ENCODE measurements at places on chromosomes 3 and 15. TPM values are rescaled to one million over a fixed set of nuclear protein-coding genes. Genes with fewer than 3 reads are reported as not detected.

DNA sequence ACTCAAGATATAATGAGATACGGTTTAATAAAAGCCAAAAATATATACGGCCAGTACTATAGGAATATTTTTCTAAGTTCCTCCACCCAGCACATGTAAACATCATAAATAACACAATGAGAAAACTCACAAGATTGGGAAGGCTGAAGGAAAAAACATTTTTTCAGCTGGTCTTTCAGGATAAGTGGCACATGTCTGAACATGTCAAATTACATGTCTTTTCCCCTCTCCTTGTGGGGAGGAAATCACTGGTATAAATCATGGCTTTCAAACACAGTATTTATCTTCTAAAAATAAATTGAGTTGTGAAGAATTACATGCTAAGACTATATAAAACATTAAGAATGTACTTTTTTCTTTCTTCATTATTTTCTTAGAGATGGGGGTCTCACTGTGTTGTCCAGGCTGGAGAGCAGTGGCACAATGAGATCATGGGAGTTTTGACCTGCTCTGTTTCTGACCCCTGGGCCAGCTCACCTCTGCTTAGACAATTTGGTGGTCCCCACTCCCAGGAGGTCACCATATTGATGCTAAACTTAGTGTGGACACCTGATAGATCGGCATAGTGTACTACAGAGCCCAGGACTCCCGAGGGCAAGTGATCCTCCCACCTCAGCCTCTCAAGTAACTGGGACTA is 32.8 kb downstream of the ETV5 start:
- H3K4me3 ChIP-seq, result no peak overlapping the region
- peaks cover 8% of the 10 kb centered on the region for H3K4me1 ChIP-seq
- H3K36me3 ChIP-seq, result peaks cover 58% of the 10 kb centered on the region
- peak overlapping the region; percentile 91 for H3K27ac ChIP-seq
- no peak for DNase-seq

- peaks cover 20% of the 10 kb centered on the region for H3K36me3 ChIP-seq
- no peak overlapping the region for H3K27ac ChIP-seq
- no peaks in the 10 kb centered on the region for H3K4me1 ChIP-seq
- H3K4me3 ChIP-seq, result no peak overlapping the region
- H3K27me3 ChIP-seq, result no peaks in the 10 kb centered on the region
Measured at GRCh38 chr3:171694888-171695287, 115.4 kb downstream of the PLD1 start.

Gene RARRES1
- not detected for total RNA-seq

Gene RLBP1
- total RNA-seq, result not detected

DNA sequence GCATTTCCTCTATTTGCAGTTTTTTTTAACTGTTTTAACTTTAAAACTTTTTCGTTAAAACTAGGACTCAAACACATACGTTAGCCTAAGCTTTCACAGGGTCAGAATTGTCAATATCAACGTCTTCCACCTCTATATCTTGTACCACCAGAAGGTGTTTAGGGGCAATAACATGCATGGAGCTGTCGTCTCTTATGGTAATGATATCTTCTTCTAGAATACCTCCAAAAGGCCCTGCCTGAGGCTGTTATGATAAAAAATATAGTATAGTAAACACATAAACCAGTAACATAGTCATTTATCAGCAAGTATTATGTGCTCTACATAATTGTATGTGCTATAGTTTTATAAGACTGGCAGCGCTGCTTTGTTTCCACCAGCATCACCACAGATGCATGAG is 76.3 kb upstream of the MLF1 start:
- no peaks in the 10 kb centered on the region for H3K27me3 ChIP-seq
- no peaks in the 10 kb centered on the region for H3K36me3 ChIP-seq
- H3K4me1 ChIP-seq, result no peaks in the 10 kb centered on the region
- no peak for DNase-seq
- no peak overlapping the region for H3K27ac ChIP-seq

- H3K36me3 ChIP-seq, result no peaks in the 10 kb centered on the region
- DNase-seq, result no peak
- no peak overlapping the region for H3K4me3 ChIP-seq
- H3K4me1 ChIP-seq, result peaks cover 5% of the 10 kb centered on the region
- peaks cover 17% of the 10 kb centered on the region for H3K27me3 ChIP-seq
- H3K27ac ChIP-seq, result no peak overlapping the region
Measured at GRCh38 chr15:69490356-69491037, 37.9 kb downstream of the RPLP1 start.

Gene CPLX3
- total RNA-seq, result not detected

DNA sequence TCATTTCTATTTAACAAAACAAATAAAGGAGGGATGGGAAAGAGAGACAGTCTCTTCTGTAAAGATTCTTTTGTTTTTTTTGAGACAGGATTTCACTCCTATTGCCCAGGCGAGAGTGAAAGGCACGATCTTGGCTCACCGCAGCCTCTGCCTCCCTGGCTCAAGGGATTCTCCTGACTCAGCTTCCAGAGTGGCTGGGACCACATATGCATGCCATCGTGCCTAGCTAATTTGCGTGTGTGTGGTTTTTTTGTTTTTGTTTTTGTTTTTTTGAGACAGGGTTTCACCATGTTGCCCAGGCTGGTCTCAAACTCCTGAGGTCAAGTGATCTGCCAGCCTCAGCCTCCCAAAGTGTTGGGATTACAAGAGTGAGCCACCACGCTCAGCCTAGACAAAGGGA is 23.3 kb downstream of the STAG1 start:
- peak; percentile 64 for DNase-seq
- H3K27me3 ChIP-seq, result no peaks in the 10 kb centered on the region
- no peak overlapping the region for H3K27ac ChIP-seq
- peaks cover 36% of the 10 kb centered on the region for H3K4me1 ChIP-seq

GRCh38 chr3:194925614-194926013 is 239.9 kb downstream of the FAM43A start:
- no peak overlapping the region for H3K4me3 ChIP-seq
- peaks cover 4% of the 10 kb centered on the region for H3K4me1 ChIP-seq
- H3K27me3 ChIP-seq, result no peaks in the 10 kb centered on the region
- H3K27ac ChIP-seq, result no peak overlapping the region

GRCh38 chr15:55993804-55994560 is 570 bp upstream of the NEDD4 start:
- peaks cover 44% of the 10 kb centered on the region for H3K4me1 ChIP-seq
- H3K27ac ChIP-seq, result peak overlapping the region; percentile 72
- peak; percentile 57 for DNase-seq
- peak overlapping the region; percentile 83 for H3K4me3 ChIP-seq

- peaks cover 51% of the 10 kb centered on the region for H3K4me1 ChIP-seq
- peak overlapping the region; percentile 26 for H3K4me3 ChIP-seq
- H3K27me3 ChIP-seq, result no peaks in the 10 kb centered on the region
Measured at GRCh38 chr15:52071570-52071969, 41.0 kb downstream of the BCL2L10 start.

Gene MITF
- 16.1 TPM for total RNA-seq

DNA sequence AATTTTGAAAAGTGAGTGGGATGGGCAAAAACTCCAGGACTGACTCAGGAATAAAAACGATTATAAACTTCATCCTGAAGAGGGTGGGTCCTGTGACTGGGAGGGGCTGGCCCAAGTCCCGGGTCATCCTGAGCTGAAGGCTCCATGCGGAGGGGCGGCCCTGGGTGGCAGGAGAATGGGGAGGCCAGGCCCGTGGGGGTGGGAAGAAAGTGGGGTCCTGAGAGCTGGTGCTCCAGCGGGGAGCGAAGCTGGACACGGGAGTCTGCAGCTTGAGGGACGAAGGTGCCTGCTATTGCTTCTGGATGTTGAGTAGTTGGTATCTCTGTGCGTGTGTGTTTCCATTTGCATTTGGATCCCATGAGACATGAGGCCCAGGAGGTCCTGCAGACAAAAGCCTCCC is 4.7 kb upstream of the OCA2 start:
- no peaks in the 10 kb centered on the region for H3K4me1 ChIP-seq
- no peaks in the 10 kb centered on the region for H3K27me3 ChIP-seq
- no peak for DNase-seq
- H3K36me3 ChIP-seq, result peaks cover 6% of the 10 kb centered on the region
- H3K4me3 ChIP-seq, result no peak overlapping the region
- H3K27ac ChIP-seq, result no peak overlapping the region

GRCh38 chr3:21668012-21668411 is 83.0 kb downstream of the ZNF385D start:
- H3K27ac ChIP-seq, result no peak overlapping the region
- DNase-seq, result no peak
- peaks cover 6% of the 10 kb centered on the region for H3K4me1 ChIP-seq
- no peak overlapping the region for H3K4me3 ChIP-seq
- no peaks in the 10 kb centered on the region for H3K36me3 ChIP-seq
- no peaks in the 10 kb centered on the region for H3K27me3 ChIP-seq

DNA sequence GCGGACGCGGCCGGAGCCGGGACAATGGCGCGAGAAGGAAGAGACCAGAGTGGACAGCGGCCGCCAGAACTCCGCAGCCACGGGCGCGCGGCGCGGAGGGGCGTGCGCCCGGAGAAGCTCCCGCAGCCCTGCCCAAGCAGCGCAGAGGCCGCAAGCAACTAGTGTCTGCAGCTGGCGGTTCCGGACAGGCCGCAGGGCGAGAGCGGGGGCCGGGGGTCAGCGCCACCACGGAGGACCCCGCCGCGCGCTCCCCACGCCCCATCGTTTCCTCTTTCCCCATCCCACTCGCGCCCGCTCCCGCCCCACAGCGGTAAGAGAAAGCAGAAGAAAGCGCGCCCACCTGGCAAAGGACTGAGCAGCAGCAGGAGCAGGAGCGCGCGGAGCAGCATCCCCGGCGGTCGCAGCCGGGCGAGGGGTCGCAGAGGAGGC is 440 bp downstream of the PRTG start:
- H3K4me1 ChIP-seq, result no peaks in the 10 kb centered on the region
- H3K36me3 ChIP-seq, result no peaks in the 10 kb centered on the region
- peak; percentile 35 for DNase-seq

Gene FETUB
- total RNA-seq, result 0.47 TPM

DNA sequence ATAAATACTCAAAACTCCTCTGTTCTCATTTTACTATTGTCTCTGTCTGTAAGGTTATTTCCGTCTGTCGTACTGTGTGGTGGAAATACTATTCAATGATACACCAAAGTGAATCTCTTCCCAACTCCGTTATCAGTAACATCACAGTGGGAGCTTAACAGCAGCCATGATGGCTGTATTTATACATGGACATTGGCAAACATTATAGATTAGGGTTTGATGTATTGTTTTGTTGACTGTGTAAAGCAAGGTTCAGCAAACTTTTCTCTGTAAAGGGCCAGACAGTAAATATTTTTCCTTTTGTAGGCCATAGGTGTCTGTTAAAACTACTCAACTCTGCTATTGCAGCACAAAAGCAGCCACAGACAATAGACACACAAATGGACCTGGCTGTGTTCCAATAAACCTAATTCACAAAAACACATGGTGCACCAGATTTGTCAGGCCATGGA is 23.2 kb downstream of the LIPC start:
- H3K4me3 ChIP-seq, result no peak overlapping the region
- no peak overlapping the region for H3K27ac ChIP-seq
- H3K36me3 ChIP-seq, result no peaks in the 10 kb centered on the region
- no peak for DNase-seq
- H3K4me1 ChIP-seq, result peaks cover 14% of the 10 kb centered on the region
- H3K27me3 ChIP-seq, result no peaks in the 10 kb centered on the region

DNA sequence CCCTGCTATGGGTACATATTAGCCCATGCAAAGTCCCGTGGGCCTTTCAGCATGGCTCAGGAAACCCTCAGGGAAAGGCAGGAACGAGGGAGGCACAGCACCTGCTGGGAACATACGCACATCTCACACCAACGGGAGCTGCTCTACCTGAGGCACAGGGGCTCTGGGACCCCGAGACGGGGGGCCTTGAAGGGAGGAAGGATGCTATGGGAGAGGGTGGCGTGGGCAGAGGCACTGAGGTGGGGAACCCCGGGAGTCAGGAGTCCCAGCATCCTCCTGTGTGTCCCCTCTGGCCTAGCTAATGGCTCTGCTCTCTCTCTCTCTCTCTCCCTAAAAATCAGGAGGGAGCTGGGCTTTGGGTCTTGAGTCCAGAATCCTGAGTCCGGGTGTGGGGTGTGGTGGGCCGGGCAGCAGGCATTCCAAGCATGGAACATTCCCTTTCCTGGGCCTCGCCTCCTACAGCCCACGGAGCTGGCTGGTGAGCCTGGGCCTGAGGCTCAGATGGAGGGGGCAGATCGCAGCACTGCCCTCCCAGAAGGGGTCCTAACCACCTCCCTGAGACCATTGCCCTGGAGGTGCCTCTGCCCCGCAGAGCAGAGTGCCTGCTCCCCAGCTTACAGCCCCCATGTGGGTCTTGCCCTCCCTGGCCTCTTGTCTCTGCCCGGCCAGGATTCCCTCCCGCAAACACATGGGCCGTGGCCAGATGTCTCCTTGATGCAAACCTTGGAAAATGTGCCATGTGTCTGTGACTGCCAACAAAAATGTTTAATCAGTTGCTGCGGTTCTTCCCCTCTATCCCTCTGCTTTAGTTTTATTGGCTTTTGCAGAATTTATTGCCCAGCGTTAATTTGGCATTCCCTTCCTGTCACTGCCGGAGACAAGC is 101.6 kb downstream of the TMEM266 start:
- H3K27ac ChIP-seq, result no peak overlapping the region
- no peaks in the 10 kb centered on the region for H3K36me3 ChIP-seq
- no peak for DNase-seq
- no peaks in the 10 kb centered on the region for H3K27me3 ChIP-seq
- no peak overlapping the region for H3K4me3 ChIP-seq

- no peak overlapping the region for H3K27ac ChIP-seq
- DNase-seq, result no peak
- H3K4me1 ChIP-seq, result no peaks in the 10 kb centered on the region
- H3K27me3 ChIP-seq, result no peaks in the 10 kb centered on the region
- H3K36me3 ChIP-seq, result peaks cover 82% of the 10 kb centered on the region
- no peak overlapping the region for H3K4me3 ChIP-seq
Measured at GRCh38 chr3:132695422-132695821, 26.8 kb downstream of the NPHP3 start.

- H3K4me3 ChIP-seq, result no peak overlapping the region
- no peak for DNase-seq
- H3K4me1 ChIP-seq, result peaks cover 13% of the 10 kb centered on the region
- H3K36me3 ChIP-seq, result no peaks in the 10 kb centered on the region
- no peaks in the 10 kb centered on the region for H3K27me3 ChIP-seq
Measured at GRCh38 chr15:73930790-73931281, 4.6 kb downstream of the LOXL1 start.

Gene SPINK8
- not detected for total RNA-seq

Gene SH3GL3
- total RNA-seq, result 0.19 TPM

Gene OR5K2
- total RNA-seq, result not detected

- peak overlapping the region; percentile 95 for H3K4me3 ChIP-seq
- peak overlapping the region; percentile 90 for H3K27ac ChIP-seq
- peak; percentile 55 for DNase-seq
Measured at GRCh38 chr3:172040981-172041963, 1.9 kb downstream of the FNDC3B start.

Gene AMIGO3
- total RNA-seq, result 0.79 TPM

GRCh38 chr3:101902041-101902440 is 52.7 kb downstream of the NFKBIZ start:
- no peaks in the 10 kb centered on the region for H3K27me3 ChIP-seq
- no peak overlapping the region for H3K27ac ChIP-seq
- H3K4me1 ChIP-seq, result peaks cover 10% of the 10 kb centered on the region
- DNase-seq, result peak; percentile 81

Gene ECE2
- not detected for total RNA-seq

GRCh38 chr3:107767897-107768605 is 245.3 kb downstream of the BBX start:
- peaks cover 37% of the 10 kb centered on the region for H3K36me3 ChIP-seq
- no peak overlapping the region for H3K4me3 ChIP-seq
- H3K27ac ChIP-seq, result no peak overlapping the region
- no peaks in the 10 kb centered on the region for H3K4me1 ChIP-seq
- no peaks in the 10 kb centered on the region for H3K27me3 ChIP-seq
- DNase-seq, result no peak

Gene GPR160
- total RNA-seq, result 2.6 TPM

- peaks cover 11% of the 10 kb centered on the region for H3K36me3 ChIP-seq
- peaks cover 22% of the 10 kb centered on the region for H3K4me1 ChIP-seq
- no peak overlapping the region for H3K4me3 ChIP-seq
Measured at GRCh38 chr3:188270423-188270972, 116.5 kb downstream of the LPP start.

Measured in MCF 10A (cell line).